Panc1 (cell line): ENCODE measurements at places on chromosomes 12 and 14.
A peak's percentile ranks its signal among the peaks of the same experiment; 100 is the strongest.

DNA sequence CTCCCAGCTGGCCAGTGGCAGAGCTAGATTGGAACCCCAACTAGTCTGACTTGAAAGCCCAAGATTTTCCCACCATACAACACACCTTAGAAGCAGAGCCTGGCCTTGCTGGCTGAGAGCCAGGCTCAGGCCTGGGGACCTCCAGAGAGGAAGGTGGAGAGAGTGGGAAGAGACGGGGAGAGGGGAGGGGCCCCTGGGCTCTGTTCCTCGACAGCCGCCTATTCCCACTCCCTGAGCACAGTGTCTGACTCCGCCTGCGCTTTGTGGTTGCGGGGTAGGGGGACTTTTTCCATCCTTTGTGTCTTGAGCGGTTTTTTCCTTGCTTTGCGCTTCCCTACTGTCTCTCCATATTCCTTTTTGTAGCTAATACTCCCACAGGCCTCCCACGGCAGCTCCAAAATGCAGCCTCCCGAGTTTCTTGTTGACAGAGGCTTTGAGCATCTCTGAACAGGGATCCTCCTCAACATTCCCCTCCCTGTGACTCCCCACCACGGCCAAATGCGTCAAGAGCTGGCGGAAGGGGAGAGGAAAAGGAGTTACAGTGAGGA lies 4.0 kb upstream of the KCNH3 start:
- DNase-seq: no peak

DNA sequence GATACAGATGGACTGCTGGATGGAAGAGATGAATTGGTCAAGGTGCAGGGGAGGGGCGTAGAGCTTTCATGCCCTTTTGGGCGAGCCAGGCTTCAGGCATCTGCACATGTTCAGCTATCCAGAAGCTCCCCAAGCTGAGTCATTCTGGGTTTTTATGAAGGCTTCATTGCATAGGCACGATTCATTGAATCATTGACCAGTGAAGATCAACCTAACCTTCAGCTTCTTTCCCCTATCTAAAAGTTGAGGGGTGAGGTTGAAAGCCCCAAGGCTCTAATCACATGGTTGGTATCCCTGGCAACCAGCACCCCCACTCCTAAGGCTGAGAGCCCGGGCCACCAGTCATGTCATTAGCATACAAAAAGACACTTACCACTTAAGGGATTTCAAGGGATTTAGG lies 36.3 kb downstream of the RPS29 start:
- no peak for DNase-seq

DNA sequence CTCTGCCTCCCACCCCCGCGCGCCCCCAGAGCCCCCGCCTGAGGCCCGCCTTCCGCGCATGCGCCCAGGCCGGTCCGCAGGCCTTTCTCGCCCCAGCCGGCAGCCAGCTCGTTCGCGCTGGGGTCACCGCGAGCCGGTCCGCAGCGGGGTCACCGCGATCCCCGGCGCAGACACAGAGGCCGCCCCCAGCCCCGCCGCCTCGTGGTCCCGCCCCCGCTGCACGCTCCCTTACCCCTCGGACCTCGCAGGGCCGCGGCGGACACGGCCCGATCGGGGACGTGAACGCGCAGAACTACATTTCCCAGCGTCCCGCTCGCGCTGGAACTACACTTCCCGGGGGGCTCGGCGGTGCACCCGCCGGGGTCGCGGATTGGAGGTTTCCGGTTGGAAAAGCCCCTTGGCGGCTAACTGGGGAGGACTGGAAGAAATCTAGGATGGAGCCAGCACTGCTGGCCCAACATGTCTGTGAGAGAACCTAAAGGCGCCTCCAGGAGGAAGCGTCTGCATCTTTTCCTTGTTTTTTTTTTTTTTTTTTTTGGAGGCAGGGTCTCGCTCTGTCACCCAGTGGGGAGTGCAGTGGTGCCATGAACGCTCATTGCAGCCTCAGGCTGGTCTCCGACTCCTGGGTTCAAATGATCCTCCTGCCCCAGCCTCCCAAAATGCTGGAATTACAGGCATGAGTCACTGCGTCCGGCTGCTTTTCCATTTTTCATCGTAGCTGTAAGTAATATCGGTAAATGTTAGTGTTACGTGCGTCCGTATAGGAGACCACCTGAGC lies at the start of gene ZNF605:
ZNF605 (minus strand) TSS at position 296 of the 778 bp plus-strand sequence. CDS start 10,671 bp downstream, outside the sequence.
- DNase-seq: peak; percentile 10

GRCh38 chr12:124713041-124713435 lies 145.6 kb upstream of the NCOR2 start:
- DNase-seq: no peak
